CD8-positive, alpha-beta T cell (primary cell): ENCODE measurements at places on chromosomes 5 and 9.

GRCh38 chr5:120141076-120141475 is 323.0 kb upstream of the PRR16 start:
- no peak for DNase-seq

- no peak for DNase-seq
Observed at GRCh38 chr5:16559702-16560101, 57.1 kb downstream of the RETREG1 start.

GRCh38 chr5:82046276-82046647 is 74.4 kb downstream of the ATG10 start:
- DNase-seq, result no peak

- no peak for DNase-seq
Observed at GRCh38 chr9:33210006-33210715, 29.8 kb upstream of the SPINK4 start.

GRCh38 chr5:73263001-73263710 is 90.2 kb downstream of the TMEM174 start:
- DNase-seq, result no peak

- no peak for DNase-seq
Observed at GRCh38 chr5:2685651-2686272, 65.7 kb downstream of the IRX2 start.

DNA sequence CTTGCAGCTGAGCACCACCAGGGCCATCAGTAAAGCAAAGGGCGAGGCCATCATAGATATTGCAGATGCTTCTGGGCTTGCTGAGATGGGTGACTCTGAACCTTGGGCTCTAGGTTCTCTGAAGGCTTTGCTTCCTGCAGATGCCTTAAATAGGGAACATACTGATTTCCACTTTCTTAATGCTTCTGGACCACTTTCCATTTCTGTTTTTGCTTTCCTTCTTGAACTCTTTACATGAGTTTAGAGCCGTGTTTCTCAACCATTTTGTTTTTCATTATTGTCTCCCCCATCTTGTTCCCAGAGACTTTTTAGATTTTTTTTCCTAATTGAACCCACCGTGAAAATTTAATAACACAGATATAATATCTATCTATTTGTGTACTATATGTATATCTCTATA is at the start of gene IFNA13:
Gene IFNA13 (minus strand): TSS at position 101 of the 400 bp plus-strand sequence. CDS start 47 bp downstream, at position 54.
- DNase-seq, result no peak

DNA sequence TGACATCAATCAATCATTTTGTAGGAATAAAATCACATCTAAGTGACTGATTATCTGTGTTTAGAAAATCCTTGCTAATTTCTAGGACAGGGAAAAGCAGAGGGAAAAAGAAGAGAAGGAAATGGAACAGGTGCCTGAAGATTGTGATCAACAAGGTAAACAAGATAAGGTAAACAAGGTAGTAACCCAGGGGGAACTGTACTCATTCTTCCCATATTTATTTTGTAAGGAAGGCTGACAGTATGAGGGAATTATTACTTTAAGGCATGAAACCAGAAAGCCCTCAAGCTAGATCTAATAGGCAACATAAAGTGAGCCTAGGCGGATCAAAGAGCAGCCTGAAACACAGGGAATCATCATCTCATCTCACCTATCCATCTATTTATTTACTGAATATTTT is 231.1 kb downstream of the MLLT3 start:
- no peak for DNase-seq

GRCh38 chr5:96703384-96703920 is 41.3 kb downstream of the CAST start:
- no peak for DNase-seq

DNA sequence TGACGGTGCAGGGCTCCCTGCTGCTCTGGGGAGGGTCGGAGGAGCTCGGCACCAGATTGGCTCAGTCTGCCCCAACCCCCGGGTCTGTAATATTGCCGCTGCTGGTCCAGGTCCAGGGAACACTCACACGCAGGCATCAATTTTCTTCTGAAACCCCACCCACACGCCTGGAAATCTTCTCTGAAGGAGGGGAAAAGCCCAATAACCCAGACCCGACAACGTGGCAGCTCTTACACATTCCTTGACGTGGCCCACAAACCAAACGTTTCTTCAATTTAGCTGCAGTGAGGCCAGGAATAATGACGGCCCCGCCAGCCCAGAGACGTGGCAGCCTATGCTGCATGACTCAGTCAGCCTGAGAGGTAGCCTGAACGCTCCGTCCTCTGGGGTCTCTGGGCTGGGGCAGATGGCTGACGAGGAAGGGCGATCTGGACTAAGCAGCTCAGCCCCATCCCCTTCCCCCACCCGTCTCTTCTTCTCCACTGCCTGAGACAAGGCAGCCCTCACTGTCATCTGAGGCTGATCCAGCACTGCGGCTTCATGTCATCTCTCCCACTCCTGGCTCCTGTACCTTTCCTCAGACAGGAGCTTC is 9.9 kb upstream of the SPARC start:
- no peak for DNase-seq

DNA sequence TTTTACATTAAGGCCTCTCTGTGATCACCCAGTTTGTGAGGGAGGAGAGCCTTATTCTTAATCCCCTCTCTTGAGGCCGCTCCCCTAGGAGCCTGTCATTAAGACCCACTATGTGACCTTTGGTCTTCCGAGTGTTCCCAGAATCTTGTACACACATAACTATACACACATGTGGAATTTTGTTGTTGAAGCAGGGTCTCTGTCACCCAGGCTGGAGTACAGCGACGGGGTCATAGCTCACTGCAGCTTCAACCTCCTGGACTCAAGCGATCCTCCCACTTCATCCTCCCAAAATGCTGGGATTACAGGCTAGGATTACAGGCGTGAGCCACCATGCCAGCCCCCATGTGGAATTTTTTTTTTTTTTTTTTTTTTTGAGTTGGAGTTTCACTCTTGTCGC is 14.8 kb upstream of the PHYHD1 start:
- DNase-seq, result no peak

- no peak for DNase-seq
Observed at GRCh38 chr5:113172231-113172826, 195.7 kb downstream of the DCP2 start.

GRCh38 chr5:80067016-80067415 is 31.9 kb downstream of the THBS4 start:
- DNase-seq, result no peak

GRCh38 chr5:17018871-17019270 is 82.8 kb upstream of the MYO10 start:
- no peak for DNase-seq

DNA sequence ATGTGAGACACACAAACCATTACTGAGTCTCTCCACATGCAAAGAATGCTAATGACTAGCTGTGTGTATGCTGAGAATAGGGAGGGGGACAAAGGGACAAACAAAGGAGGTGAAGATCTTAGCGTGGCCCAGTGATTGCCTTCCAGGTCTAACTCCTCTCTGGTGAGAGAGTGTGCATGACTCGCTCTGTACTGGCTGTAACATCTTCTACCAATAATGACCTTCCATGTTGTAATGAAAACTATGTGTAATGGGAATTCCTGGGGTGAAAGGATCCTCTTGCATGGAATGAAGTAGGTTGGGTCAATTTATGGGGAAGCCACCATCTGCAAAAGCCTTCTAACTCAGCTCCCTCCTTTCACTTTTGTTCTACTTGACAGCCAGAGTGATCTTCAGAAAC is 24.4 kb upstream of the GPR151 start:
- no peak for DNase-seq

- DNase-seq, result no peak
Observed at GRCh38 chr9:109466623-109467590, 31.2 kb downstream of the PTPN3 start.

- DNase-seq, result no peak
Observed at GRCh38 chr5:130102375-130102774, 198.1 kb downstream of the CHSY3 start.

DNA sequence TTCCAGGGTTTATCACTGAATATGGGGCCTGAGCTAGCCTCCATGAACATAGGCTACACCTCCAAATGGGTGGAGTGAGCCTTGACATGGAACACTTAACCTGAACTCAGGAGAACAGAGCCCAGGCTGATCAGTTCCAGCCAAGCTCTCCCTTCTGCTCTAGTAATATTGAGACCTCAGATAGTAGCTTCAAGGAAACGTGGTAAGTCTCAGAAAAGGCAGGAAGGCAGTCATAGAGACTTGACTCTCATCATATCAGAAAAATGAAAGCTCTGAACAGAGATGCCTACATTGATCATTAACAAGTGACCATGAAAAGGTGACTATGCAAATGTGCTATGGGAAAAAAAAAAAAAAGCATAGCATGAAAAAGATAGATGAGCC is 40.5 kb upstream of the MYO10 start:
- no peak for DNase-seq

DNA sequence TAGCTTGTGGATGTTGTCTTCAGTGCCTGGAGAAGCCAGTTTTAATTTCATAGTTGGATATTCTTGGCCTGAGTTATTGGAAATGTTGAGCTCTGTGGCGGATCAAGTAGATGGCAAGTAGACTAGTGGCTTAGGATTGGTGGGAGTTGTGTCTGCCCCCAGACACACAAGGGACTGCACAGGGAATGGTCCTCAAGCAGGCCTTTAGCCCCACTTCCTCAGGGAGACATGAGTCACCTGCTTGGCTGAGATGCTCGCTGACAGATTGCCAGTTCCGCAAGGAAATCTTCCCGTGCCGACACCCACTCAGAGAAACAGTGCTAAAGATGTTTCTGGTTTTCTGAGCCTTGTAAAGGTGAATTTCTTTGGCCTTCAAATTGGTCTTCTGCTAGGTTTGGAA is 18.8 kb upstream of the CATSPER3 start:
- DNase-seq, result no peak

- DNase-seq, result no peak
Observed at GRCh38 chr5:140424135-140424534, 22.5 kb downstream of the ANKHD1 start.
